ENCODE measurements at places on chromosomes 6 and 20.

DNA sequence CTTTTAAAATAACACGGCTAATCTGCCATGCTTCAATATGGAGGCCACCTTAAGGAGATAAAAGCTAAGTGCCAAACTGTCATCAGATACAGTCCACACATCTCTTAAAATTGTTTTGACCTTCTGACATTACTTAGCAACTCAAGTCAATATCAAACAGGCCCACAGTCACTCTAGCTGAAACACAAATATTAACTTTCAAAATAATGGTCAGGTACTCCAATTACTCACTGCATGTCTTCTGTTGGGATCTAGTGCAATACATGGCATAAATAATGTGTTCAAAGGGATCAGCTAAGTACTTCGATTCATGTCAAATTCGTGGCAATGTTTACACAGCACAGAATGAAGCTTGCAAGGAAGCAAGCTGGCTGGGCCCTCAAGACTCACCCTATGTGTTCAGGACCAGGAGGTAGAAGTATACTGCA, 133.9 kb upstream of the BEND6 start:
- DNase-seq = no peak

DNA sequence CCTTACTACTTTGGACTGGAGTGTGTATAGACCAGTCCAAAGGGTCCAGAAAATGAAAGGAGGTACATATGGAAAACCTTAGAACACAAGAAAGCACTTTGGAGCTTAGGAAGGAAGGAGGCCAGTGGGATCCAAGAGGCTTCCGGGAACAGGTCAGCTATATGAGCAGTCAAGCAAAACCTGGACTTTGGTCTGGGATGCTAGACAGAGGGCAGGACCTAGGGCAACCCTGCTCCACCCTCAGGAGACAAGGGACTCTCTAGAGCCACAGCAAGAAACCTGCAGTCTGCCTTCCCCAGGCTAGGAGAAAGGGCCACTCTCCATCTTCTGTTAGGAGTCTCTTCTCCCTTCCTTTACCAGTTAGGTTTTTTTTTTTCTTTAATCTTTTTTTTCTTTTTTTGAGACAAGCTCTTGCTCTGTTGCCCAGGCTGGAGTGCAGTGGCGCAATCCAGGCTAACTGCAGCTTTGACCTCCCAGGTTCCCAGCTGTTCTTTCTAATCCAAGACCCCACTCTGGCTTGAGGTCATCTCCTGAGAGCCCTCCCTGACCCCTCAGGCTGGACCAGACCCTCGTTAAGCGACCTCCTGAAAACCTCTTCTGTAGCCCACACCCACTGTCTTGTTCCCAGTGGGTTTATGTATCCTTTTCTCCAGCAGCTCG, 4.6 kb downstream of the KCNK5 start:
- DNase-seq = no peak

GRCh38 chr20:57818418-57819181, 108.8 kb upstream of the PMEPA1 start:
- DNase-seq = no peak

- DNase-seq = no peak
Observed at GRCh38 chr6:105014954-105015353, 58.0 kb downstream of the LIN28B start.

DNA sequence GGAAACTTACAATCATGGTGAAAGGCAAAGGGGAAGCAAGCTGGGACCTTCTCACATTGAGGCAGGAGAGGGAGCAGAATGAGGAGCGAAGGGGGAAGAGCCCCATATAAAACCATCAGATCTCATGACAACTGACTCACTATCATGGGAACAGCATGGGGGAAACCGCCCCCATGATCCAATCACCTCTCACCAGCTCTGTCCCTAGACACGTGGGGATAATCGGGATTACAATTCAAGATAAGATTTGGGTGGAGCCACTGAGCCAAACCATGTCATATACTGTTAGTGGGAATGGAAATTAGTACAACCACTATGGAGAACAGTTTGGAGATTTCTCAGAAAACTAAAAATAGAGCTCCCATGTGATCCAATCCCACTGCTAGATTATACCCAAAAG, 163.7 kb downstream of the MANEA start:
- no peak for DNase-seq

DNA sequence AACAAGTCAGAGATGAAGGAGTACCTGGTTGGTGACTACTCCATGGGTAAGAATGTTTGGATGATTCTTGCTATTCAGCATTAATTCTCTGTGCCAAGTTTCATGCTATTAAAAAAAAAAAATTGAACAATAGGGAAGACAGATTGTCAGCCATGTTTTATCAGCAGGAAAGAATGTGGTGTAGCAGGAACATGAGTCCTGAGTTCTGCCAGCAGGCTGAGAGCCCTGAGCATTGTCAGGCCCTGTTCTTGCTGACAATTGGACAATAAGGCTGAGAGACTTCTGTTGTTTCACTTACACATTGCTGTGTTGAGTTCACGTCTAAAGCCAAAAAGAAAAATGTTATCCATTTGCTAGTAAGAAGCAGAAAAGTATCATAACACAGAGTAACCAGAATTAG, 70.4 kb upstream of the SMIM28 start:
- no peak for DNase-seq

- DNase-seq = no peak
Observed at GRCh38 chr6:30782425-30783014, 38.2 kb upstream of the IER3 start.

GRCh38 chr6:165599596-165600487, 63.2 kb downstream of the PDE10A start:
- no peak for DNase-seq

DNA sequence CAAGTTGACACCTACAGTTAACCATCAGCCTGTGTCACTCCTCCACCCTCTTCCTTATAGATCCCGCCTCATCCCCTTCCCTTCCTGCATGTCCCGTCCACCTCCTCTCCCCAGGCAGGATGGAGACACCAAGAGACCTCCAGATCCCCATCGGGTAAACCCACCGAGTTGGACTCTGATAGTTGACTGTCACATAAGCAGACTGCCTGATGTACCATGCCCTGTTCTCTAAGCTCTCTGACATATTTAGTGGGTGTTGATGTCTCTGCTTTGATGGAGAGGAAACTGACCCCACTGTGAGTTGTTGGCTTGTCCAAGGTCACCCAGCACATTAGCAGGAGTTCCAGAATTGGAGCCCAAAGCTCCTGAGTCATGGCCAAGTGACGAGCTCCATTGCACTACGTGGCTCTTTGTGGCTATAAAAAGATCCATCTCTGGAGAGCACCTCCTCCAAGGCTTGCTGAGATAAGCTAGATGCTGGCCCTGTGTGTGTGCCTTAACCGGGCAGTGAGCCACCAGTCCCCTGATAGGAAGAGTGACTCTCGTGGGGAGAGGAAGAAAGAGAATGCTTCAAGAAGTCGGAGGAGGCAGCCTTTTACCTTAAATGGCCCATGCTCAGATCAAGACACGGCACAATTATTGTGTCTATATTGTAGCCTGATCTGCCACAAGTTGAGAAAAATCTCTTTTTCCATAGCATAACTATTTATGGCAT, 236.0 kb upstream of the ECI2 start:
- no peak for DNase-seq

GRCh38 chr6:158410784-158411183, 98.5 kb downstream of the TULP4 start:
- DNase-seq = no peak

DNA sequence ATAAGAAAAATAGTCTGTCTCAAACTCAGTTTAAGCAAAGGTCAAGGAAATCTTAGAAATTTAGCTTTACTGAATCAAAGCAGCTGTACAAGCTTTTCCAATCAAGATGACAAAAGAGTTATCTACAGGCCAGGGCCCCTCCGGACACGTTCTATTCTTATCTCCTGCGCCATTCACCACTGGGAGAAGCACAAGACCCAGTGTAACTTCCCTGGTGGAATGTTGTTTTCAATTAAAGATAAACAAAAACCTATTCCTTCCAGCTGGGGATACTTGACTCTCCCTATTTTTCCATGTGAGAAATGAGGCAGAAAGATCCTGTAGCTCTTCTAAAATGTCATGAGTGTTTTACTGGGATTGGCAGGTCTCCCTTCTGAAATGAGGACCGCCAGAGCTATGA, 123.3 kb downstream of the TBX18 start:
- no peak for DNase-seq

DNA sequence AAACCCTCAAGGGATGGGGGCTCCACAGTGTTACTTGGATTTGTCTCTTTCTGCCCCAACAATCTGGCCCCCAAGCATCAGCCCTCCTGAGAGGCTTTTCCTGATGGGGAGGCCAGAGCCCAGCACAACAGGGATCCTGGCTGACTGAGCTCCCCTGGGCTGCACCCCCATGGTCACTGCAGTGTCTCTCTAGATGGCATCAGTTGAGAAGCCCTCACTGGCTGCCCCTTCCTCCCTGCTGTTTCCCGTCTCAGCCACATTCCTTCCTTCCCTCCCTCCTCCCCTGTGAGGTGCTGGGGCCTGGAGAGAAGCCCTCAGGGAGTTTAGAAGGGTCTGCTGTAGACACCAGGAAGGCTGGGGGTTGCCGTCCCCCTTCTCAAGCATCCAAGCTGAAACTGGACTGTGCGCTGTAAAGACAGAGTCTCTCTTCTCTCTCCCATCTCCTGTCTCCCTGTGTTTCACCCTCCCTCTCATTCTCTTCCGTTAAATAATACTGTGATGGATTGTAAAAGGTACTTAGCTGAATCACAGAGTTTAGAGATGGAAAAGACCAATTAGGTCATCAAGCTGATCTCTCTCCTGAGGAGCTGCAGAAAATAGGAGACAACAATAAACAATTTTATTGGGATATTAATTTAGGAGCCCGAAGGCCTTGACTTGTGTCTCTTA, 29.7 kb downstream of the SAYSD1 start:
- no peak for DNase-seq

DNA sequence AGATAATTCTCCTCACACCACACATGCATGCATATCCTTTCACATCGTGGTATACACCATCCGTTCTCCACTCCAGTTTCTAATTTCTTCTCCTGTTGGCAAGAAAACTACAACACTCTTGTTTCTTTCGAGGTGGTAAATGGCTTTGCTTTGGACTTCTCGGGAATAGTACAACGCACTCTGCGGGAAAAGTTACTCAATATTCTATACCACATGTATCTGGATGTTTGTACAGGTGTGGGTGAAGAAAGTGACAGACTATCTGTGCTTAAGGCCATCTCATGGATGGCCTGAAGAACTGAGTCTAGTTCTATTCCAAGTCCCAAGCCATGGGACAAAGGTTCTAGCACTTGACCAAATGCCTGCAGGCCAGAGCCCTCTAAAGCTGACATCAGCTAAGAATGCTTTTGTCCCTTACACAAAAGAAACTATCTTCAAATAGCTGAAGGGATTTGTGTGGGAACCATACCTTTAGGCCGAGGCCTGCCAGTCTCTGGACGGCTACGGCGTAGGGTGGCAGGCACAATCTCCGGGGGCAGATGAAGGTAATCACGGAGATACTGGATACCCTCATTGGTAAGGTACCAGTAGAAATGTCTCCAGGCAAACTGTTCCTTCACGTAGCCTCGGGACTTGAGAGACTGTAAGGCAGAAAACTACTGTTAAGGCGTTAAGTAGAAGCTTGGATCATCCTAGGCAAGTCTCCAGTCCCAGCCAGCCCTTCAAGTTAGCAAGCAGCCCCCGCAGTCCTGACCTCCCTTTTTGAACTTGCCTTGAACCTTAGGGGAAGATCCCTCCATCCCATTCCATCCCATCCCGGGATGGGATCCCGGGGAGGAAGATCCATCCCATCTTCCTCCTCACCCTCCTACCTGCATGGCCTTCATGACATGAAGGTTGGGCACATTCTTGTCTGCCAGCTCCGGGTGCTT, 1.4 kb downstream of the RPS10 start:
- DNase-seq = no peak

- DNase-seq = no peak
Observed at GRCh38 chr6:62479697-62480220, 193.7 kb upstream of the KHDRBS2 start.

- DNase-seq = no peak
Observed at GRCh38 chr20:8795404-8795803, 273.5 kb upstream of the PLCB4 start.

- no peak for DNase-seq
Observed at GRCh38 chr6:88163616-88164015, 2.5 kb downstream of the CNR1 start.

DNA sequence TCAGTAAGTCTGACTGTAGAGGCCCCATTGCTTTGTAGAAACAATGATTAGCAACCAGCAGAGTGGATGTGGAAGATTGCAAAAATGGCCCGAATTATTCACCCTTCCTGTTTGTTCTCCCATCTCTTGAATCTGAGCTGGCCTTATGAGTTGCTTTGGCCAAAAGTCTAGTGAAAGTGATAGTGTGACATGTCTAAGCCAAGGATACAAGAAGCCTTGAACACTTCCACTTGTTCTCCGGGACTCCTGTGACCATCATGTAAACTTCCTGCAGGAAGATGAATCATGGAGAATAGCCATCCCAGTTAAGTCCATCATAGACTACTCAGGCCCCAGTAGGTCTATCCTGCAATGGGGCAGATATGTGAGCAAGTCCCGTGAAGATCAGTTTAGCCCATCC, 252.0 kb upstream of the JAG1 start:
- no peak for DNase-seq

GRCh38 chr6:169452869-169453620, 199.4 kb upstream of the THBS2 start:
- no peak for DNase-seq

- DNase-seq = no peak
Observed at GRCh38 chr6:75481394-75481793, 12.2 kb downstream of the FILIP1 start.

GRCh38 chr6:132405143-132405915, 4.1 kb upstream of the MOXD1 start:
- DNase-seq = no peak

DNA sequence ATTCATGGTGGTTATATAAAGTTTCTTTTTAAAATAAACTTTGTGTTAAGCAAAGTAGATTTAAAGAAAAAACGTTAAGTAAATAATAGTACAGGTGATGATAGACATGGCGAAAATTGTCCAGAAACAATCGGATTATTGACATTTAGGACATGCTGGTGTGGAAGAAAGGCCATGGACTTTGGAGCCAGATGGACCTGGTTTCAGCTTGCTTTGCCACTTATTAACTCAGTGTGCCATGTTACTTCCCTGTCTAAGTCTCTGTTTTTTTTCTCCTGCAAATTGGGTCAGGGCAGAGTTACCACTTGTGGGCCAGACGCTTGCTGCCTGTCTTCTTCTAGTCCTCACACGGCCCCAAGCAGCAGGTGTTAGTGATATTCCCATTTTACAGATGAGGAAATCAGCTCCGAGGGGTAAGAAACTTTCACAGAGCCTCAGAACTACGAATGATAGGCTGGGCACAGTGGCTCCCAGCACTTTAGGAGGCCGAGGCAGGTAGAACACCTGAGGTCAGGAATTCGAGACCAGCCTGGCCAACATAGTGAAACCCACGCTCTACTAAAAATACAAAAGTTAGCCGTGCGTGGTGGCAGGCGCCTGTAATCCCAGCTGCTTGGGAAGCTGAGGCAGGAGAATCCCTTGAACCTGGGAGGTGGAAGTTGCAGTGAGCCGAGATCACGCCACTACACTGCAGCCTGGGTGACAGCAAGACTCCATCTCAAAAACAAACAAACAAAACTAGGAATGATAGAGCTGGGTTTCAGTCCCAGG, 12.4 kb downstream of the KIF3B start:
- DNase-seq = no peak

DNA sequence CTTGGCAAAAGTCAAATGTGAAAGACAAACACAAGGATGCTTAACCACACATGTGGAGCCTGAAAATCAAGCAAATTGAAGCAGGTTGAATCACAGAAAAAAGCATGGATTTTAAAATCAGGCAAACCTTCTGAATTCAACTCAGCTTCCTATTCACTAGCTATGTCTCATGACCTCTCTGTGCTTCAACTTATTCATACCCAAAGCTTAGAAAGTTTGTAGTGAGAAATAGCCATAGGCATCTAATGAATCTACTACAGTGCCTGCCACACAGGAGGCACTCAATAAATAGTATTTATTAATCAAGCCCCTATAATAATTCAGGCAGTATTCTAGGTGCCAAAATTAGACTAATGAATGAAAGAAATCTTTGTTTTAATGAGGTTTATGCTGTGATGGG, 112.2 kb upstream of the TNFAIP3 start:
- no peak for DNase-seq
